MCF 10A (cell line): ENCODE measurements at places on chromosomes 2 and 18.

DNA sequence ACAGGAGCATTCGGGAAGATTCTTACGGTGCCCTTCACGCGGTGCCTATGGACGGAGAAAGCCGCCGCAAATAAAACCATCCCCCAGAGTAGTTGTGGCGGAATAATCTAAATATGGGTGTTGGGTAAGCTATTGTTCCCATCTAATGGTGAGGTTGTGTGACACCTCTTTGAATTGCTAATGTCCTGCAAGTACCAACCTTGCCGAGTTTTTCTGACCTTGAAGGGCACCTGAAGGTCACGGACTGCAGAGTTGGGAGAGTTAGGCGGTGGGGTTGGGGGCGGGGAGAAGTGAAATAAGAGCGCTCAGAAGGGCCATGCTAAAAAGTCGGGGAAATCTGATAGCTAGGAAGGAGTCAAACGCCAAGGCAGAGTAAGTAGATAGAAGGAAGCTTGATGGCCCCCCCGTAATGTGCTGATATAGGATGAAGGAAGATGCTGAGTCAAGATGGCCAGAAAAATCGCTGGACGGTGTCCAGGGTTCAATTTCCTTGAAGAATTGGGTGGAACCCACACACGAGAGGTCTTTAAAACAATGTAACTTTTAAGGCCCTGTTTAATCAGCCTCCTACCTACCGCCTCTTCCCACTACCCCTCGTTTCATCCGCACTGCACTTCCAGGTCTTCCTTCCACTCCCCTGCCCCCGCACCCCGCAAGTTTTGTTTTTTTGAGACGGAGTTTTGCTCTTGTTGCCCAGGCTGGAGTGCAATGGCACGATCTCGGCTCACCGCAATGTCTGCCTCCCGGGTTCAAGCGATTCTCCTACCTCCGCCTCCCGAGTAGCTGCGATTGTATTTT is 600 bp downstream of the KATNAL2 start:
- peaks cover 23% of the 10 kb centered on the region for H3K4me1 ChIP-seq
- peak overlapping the region; percentile 85 for H3K4me3 ChIP-seq
- H3K27me3 ChIP-seq = no peaks in the 10 kb centered on the region

DNA sequence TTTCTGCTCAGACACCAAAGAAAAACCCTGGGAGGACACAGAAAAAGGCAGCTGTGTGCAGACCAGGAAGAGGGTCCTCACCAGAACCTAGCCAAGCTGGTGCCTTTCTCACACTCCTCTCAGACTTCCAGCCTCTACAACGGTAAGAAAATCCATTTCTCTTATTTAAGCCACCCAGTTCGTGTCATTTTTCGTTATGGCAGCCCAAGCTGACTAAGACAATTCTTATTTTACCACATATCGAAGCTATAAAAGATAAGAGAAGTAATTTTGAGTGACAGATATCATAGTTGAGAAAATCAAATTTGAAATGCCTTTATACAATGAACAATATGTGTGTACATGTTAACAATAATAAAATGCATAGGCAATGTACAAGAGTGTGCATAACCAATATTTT is 219.5 kb downstream of the CBLN2 start:
- DNase-seq = no peak
- H3K27ac ChIP-seq = no peak overlapping the region

- DNase-seq = peak; percentile 97
- H3K36me3 ChIP-seq = no peaks in the 10 kb centered on the region
- peaks cover 13% of the 10 kb centered on the region for H3K4me1 ChIP-seq
- peak overlapping the region; percentile 57 for H3K27ac ChIP-seq
Observed at GRCh38 chr18:22250591-22250996, 81.2 kb downstream of the GATA6 start.

DNA sequence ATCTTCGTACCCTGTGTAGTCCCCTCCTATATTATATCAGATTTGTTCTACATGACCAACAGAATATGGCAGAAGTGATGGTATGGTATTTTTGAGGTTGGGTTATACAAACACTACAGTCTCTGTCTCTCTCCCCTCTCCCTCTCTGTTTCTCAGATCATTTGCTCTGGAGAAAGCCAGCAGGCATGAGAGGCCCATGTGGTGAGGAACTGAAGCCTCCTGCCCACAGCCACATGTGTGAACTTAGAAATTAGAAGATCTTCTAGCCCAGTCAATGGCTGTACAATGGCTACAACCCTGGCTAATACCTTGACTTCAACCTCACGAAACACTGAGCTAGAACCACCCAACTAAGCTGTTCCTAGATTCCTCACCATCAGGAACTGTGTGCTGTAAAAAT is 250.6 kb downstream of the SMAD2 start:
- H3K27me3 ChIP-seq = no peaks in the 10 kb centered on the region
- no peak overlapping the region for H3K27ac ChIP-seq
- H3K36me3 ChIP-seq = no peaks in the 10 kb centered on the region
- no peak for DNase-seq

DNA sequence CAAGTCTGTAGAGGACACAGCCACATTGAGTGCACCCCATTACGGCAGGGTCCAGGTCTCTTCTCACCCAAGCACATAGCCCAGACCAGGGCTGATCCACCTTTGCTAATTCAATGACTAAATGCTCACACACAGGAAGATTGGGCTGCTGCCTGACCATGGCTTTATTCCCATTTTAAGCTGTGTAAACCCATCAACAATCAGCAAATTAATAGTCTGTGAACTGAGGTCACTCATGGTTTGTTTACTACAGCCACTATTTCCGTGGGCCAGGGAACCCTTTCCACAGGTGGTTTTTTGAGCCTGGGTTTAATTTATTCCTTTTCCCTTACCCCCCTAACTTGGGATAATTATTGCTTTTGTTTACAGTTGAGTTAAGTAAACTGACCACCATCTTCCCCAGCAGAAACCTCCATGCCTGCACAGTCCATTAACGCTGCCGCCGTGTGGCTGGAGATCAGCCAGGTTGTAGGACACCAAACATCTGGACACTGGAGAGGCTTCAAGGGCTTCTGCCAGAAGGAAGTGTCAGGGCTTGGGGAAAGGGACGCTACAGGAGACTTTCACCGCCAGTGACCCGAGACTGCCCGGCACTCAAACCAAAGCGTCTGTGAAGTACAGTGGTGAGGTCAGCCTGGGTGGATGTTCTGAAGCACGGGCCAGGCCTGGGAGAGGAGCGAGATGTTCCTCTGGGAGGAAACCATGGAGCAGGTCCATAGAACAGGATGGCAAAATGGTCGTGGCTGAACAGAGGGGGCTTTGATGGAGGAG is 282.9 kb downstream of the DYSF start:
- no peaks in the 10 kb centered on the region for H3K4me1 ChIP-seq
- no peak for DNase-seq
- H3K27ac ChIP-seq = no peak overlapping the region
- no peak overlapping the region for H3K4me3 ChIP-seq
- peaks cover 50% of the 10 kb centered on the region for H3K27me3 ChIP-seq

- H3K4me1 ChIP-seq = peaks cover 11% of the 10 kb centered on the region
- H3K4me3 ChIP-seq = no peak overlapping the region
- H3K27me3 ChIP-seq = no peaks in the 10 kb centered on the region
Observed at GRCh38 chr2:64860936-64861335, 128.3 kb upstream of the SLC1A4 start.

GRCh38 chr2:136062066-136062837 is 55.7 kb downstream of the CXCR4 start:
- H3K27ac ChIP-seq = no peak overlapping the region
- DNase-seq = no peak
- H3K4me1 ChIP-seq = no peaks in the 10 kb centered on the region
- peaks cover 10% of the 10 kb centered on the region for H3K27me3 ChIP-seq
- no peak overlapping the region for H3K4me3 ChIP-seq
- H3K36me3 ChIP-seq = no peaks in the 10 kb centered on the region

- H3K4me1 ChIP-seq = peaks cover 25% of the 10 kb centered on the region
- no peak for DNase-seq
- H3K36me3 ChIP-seq = no peaks in the 10 kb centered on the region
- H3K27me3 ChIP-seq = no peaks in the 10 kb centered on the region
- no peak overlapping the region for H3K4me3 ChIP-seq
- no peak overlapping the region for H3K27ac ChIP-seq
Observed at GRCh38 chr2:53508667-53509066, 258.9 kb upstream of the CHAC2 start.
